ENCODE measurements at places on chromosomes 1 and 21. TPM values are rescaled to one million over a fixed set of nuclear protein-coding genes. Genes with fewer than 3 reads are reported as not detected.
A peak's percentile ranks its signal among the peaks of the same experiment; 100 is the strongest.

TAF5L gene
- total RNA-seq = 32.2 TPM

APOBEC4 gene
- not detected for total RNA-seq

TNFRSF18 gene
- total RNA-seq = 52.5 TPM

KANK4 gene
- total RNA-seq = not detected

OVAAL gene
- not detected for total RNA-seq

KAZN gene
- 1.5 TPM for total RNA-seq

DNA sequence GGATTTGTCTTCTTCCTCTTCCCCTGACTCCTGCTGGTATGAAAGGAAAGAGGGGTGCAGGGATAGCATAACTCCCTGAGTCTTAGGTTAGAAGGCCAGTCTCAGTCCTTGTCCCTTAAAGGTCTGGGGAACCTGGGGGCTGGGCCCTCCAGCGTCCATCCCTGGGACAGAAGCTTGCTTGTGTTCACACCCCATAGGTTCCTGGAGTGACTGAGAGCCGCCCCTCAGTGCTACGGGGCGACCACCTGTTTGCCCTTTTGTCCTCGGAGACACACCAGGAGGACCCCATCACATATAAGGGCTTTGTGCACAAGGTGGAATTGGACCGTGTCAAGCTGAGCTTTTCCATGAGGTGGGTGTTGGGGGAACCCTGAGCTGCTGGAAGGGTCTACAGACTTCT is 13.1 kb downstream of the RHOC start:
- no peak for DNase-seq
- H3K27me3 ChIP-seq = no peaks in the 10 kb centered on the region

DNA sequence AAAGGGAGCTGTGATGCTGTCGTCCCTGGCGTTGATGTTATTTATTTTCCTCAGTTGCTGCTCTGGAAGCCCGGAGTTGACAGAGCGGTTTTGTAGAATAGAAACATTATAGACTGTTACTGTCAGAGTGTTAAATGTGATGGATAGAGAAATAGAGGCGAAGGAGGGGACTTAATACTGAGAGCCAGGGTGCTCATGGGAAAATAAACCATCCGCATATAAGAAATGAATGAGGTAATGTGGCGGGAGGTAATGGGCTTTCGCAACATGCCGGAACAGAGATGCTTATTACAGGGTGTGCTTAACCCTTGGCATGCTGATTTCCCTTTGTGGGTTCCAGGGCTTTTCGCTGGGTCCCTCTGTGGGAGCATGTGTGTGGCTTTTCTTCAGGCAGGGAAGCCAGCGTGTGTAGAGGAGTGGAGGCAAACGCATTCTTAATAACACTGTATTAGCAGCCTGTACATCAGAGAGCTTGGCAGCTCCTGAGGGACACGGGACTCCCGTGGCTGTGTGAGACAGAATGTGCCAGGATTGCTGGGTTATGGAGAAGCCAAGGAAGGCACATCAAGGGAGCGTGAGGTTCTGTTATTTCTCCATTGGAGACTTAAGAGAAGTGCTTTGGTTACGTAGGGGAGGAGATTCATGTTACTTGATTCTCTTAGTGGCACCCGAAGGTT is 141.0 kb downstream of the PBX1 start:
- H3K27me3 ChIP-seq = no peaks in the 10 kb centered on the region
- H3K4me1 ChIP-seq = no peaks in the 10 kb centered on the region
- H3K36me3 ChIP-seq = no peaks in the 10 kb centered on the region
- no peak overlapping the region for H3K4me3 ChIP-seq
- no peak for DNase-seq

GRCh38 chr21:38982096-38982495 is 176.4 kb downstream of the ETS2 start:
- H3K4me3 ChIP-seq = no peak overlapping the region
- H3K4me1 ChIP-seq = peaks cover 33% of the 10 kb centered on the region
- H3K27me3 ChIP-seq = peaks cover 69% of the 10 kb centered on the region
- DNase-seq = no peak

DNA sequence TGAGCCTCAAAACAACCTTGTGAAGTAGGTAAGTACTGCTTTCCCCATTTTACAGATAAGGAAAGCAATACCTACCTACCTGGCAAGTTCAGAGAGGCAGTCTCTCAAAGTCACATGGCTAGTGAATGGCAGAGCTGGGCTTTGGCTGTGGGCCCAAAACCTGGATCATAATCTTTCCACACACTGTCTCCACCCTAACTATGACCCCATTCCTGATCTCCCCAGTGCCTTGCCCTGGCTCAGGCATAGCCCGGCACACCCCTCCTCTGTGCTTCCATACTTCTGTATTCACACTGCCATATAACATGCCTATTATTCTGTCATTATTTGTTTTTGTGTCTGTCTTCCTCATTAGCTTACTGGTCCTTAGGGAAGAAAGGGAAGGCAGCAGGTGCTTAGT is 15.9 kb downstream of the GNG12 start:
- no peaks in the 10 kb centered on the region for H3K36me3 ChIP-seq
- H3K27ac ChIP-seq = no peak overlapping the region
- peaks cover 2% of the 10 kb centered on the region for H3K4me1 ChIP-seq
- no peak for DNase-seq

GRCh38 chr1:115258302-115258866 is 79.7 kb downstream of the NGF start:
- no peak overlapping the region for H3K27ac ChIP-seq
- no peak for DNase-seq
- peaks cover 1% of the 10 kb centered on the region for H3K36me3 ChIP-seq
- no peaks in the 10 kb centered on the region for H3K4me1 ChIP-seq
- no peak overlapping the region for H3K4me3 ChIP-seq

- no peak overlapping the region for H3K27ac ChIP-seq
- no peaks in the 10 kb centered on the region for H3K36me3 ChIP-seq
- DNase-seq = no peak
- no peak overlapping the region for H3K4me3 ChIP-seq
- H3K4me1 ChIP-seq = no peaks in the 10 kb centered on the region
Measured at GRCh38 chr1:81596341-81596740, 204.4 kb upstream of the ADGRL2 start.

GRCh38 chr1:163337631-163338030 is 15.9 kb downstream of the NUF2 start:
- no peak for DNase-seq
- no peaks in the 10 kb centered on the region for H3K4me1 ChIP-seq
- H3K36me3 ChIP-seq = peaks cover 36% of the 10 kb centered on the region

- no peaks in the 10 kb centered on the region for H3K27me3 ChIP-seq
- peaks cover 10% of the 10 kb centered on the region for H3K36me3 ChIP-seq
- no peak overlapping the region for H3K4me3 ChIP-seq
- H3K4me1 ChIP-seq = peaks cover 11% of the 10 kb centered on the region
- no peak for DNase-seq
- H3K27ac ChIP-seq = no peak overlapping the region
Measured at GRCh38 chr1:155166051-155166470, 7.0 kb downstream of the KRTCAP2 start.

DNA sequence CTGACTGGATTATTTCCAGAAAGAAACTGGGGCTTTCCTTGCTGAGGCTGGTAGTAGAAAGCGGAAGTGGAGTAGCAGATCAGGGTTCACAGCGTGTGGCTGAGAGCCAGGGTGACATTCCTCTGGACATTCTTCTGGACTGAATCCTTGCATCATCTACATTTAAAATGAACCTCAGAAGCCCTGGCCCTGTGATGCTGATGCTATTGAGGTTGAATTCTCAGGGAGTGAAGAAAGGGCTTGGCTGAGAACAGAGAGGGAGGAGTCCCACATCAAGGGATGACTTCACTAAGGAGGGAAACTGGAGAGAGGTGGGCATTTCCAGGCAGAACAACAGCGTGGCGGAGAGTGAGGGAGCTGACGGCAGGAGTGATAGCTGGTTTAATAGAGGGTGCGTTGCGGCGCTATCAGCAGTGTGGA is 102.3 kb upstream of the LMO4 start:
- DNase-seq = no peak
- peaks cover 4% of the 10 kb centered on the region for H3K27me3 ChIP-seq
- H3K4me1 ChIP-seq = no peaks in the 10 kb centered on the region

GRCh38 chr21:36156815-36157670 is at the start of gene DOP1B:
DOP1B (plus strand) TSS chr21:36156824; CDS start chr21:36164734, 7,910 bp downstream.
- peaks cover 17% of the 10 kb centered on the region for H3K4me1 ChIP-seq
- peak; percentile 55 for DNase-seq
- H3K27me3 ChIP-seq = no peaks in the 10 kb centered on the region
- H3K27ac ChIP-seq = no peak within 1 kb of the TSS
- H3K36me3 ChIP-seq = peaks cover 4% of the 10 kb centered on the region
- H3K4me3 ChIP-seq = peak within 1 kb of the TSS; percentile 82

- H3K27ac ChIP-seq = peak within 1 kb of the TSS; percentile 54
- H3K4me1 ChIP-seq = peaks cover 8% of the 10 kb centered on the region
- H3K27me3 ChIP-seq = peaks cover 74% of the 10 kb centered on the region
- peak within 1 kb of the TSS; percentile 78 for H3K4me3 ChIP-seq
Measured at GRCh38 chr1:227318016-227318852, at the start of gene CDC42BPA. CDC42BPA (minus strand) TSS chr1:227318492; CDS start chr1:227317182, 1,310 bp downstream.

DNA sequence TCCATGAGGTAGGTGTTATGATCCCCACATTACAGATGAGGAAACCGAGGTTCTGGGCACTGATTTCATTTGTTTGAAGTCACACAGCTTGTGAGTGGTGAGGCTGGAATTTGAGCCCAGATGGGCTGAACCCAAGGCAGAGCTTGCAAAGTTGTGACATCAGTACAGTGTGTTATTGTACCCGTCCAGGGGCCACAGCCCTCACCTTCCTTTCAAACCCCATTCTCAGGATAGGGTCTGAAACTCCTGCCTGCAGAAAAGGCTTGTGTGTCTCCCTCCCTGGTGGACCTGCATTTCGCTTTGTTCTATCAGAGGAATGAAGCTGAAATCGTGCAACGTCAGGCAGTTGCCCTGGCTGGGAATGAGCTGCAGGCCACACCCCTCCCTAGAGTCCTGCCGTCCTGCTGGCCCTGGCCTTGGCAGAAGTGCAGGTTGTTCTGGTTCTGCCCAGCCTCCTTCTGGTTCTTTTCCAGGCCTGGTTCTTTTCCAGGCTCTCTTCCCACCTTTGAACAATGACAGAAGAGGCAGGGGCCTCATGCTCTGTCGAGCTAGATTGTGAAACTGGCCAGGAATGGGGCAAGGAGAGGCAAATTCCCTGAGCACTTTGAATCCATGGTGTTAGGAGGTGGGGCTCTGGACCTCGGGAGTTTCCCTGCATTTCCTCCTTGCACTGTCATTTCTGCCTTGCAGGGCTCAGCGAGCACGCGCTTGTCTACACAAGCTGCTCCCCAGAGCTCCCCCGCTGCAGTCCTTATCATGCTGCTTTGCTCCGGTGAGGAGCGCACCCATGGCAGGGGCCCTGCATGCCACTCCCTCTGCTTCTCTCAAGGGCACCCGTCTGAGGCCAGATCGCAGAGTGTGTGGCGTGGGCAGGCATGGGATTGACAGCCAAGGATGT is 8.2 kb upstream of the MYOM3 start:
- H3K27ac ChIP-seq = no peak overlapping the region
- no peaks in the 10 kb centered on the region for H3K4me1 ChIP-seq
- peaks cover 20% of the 10 kb centered on the region for H3K27me3 ChIP-seq
- no peaks in the 10 kb centered on the region for H3K36me3 ChIP-seq
- no peak overlapping the region for H3K4me3 ChIP-seq

DNA sequence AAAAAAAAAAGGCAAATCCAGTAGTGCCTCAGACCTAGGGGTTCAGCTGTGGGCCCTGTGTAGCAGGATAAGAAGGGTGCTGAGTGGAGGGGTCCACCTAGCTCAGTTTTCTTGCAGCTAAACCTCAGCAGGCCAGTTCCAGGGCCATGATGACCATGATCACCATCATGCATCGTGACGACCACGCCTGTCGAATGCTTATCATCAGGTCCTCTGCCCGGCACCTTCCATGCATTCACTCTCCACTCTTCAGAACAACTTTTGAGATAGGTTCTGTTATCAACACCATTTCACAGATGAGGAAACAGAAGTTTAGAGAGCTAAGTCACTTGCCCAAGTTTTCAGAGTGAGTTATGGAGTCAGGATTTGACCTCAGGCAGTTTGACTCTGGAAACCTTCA is 54.9 kb downstream of the ACBD3 start:
- H3K27ac ChIP-seq = no peak overlapping the region
- no peak overlapping the region for H3K4me3 ChIP-seq
- DNase-seq = no peak
- H3K27me3 ChIP-seq = no peaks in the 10 kb centered on the region
- peaks cover 7% of the 10 kb centered on the region for H3K4me1 ChIP-seq

DNA sequence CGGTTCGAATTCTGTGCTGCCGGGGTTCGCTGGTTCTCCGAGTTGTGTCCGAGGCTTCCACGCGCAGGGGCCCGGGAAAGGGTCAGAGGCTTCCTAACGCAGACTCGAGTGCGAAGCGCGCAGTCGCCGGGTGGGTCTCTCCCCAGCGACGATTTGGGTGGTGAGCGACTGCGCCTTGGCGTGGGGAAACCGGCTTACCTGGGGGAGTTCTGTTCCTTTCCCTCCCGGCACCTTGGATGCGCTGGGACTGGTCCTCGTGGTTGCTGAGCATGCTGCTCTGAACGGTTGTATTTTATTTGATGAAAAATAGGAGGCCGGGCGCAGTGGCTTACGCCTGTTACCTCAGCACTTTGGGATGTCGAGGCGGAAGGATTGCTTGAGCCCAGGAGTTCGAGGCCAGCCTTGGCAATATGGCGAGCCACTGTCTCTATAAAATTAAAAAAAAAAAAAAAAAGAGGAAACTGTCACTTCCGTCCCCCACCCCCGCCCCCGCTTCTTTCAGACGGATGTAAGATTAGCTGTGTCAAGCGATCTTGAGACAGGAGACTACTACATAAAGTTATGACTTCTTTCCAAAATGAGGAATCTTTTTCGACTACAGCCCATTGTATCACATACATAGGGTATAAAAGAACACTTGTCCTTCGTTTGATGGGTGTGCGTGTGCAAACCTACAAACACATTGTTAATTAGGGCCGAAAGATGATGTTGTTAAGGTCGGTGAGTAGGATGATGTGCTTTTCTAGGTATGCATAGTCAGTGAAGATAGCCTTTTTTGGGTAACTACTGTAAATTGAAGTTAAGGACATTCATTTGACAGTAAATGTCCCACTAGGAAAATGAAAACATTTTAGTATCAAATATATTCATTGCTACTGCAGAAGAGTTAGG is at the start of gene CCDC18:
Gene CCDC18 (plus strand): TSS at position 2 of the 891 bp plus-strand sequence. CDS start 2,638 bp downstream, outside the sequence.
- peaks cover 42% of the 10 kb centered on the region for H3K36me3 ChIP-seq
- no peak for DNase-seq
- no peaks in the 10 kb centered on the region for H3K27me3 ChIP-seq
- H3K4me3 ChIP-seq = peak within 1 kb of the TSS; percentile 99
- peaks cover 33% of the 10 kb centered on the region for H3K4me1 ChIP-seq
- peak within 1 kb of the TSS; percentile 99 for H3K27ac ChIP-seq

- H3K4me3 ChIP-seq = peak overlapping the region; percentile 97
- DNase-seq = peak; percentile 21
- H3K27ac ChIP-seq = peak overlapping the region; percentile 94
- peaks cover 48% of the 10 kb centered on the region for H3K4me1 ChIP-seq
Measured at GRCh38 chr1:175191659-175192058, 917 bp downstream of the KIAA0040 start.

Data from activated naive CD8-positive, alpha-beta T cell treated with anti-CD3 and anti-CD28 coated beads for 36 hours (primary cell).